ENCODE measurements at places on chromosomes 5 and 9.

DNA sequence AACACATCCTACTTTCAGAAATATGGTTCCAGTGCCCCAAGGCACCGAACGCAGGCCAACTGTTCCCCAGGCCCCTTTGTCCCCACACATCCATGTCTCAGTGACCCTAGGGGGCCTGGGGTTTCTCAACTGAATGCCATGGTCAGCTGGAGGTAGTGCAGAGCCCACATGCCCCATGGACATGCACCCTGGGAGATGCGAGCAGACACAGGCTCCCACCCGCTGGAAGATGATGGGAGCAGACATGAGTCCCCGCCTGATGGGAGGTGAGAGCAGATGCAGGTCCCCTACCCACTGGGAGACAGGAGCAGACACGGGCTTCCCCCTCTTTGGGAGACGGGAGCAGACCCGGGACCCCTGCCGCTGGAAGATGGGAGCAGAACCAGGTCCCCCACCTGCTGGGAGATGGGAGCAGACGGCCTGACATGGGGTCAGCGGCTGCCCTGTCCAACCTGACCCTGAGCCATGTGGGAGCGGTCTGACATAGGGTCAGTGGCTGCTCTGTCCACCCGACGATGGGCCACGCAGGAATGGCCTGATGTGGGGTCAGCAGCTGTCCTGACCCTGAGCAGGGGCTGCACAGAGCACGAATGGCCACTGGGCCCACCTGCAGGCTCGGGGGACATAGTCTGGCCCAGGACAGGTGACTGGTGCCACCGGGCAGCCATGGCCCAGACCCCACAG lies 18.4 kb downstream of the ZDHHC11B start:
- no peak for DNase-seq

DNA sequence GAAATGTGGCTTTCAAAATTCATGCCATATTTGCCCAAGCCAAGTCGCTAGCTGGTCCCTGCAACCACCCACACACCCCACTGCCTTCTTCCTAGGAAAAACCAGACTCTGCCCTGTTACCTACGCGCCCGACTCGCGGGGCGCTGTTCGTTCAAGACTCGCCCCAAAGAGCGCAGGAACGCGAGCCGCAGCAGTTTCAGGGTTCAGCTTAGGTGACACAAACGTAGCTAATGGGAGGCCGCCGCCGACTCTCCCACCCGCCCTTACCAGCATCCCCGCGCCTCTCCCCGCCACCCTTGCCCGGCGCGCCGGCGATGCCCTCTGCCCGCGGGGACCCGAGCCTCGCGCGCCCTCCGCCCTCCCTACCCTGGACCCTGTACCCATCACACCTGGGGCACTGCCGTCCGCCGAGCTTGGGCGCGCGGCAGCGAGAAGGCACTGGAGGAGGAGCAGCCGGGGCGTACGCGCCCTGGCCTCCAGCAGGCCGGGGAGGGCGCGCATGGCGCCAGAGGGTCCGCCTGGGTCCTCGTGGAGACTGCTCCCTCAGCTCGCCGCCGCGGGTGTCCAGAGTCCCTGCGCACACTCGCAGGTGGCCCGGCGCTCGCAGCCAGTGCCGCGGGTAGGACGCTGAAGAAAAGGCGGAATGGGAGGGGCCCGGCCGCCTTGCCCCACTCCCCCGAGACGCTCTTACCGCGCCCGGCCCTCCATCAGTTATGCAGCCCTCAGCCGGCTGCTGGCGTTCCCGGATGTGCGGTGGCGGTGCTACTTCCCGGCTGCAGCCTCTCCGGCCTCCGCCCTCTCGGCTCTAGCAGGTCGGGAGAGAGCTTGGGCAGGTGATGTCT lies at the start of gene EMB:
EMB (minus strand) TSS at position 638 of the 842 bp plus-strand sequence; CDS start at position 501, 137 bp downstream.
- DNase-seq = peak; percentile 65

GRCh38 chr9:75138260-75139040 lies 50.1 kb downstream of the OSTF1 start:
- no peak for DNase-seq

- no peak for DNase-seq
Observed at GRCh38 chr9:133691626-133692363, 46.4 kb downstream of the SARDH start.

- DNase-seq = no peak
Observed at GRCh38 chr5:136197462-136198142, 4.6 kb upstream of the SMIM32 start.

DNA sequence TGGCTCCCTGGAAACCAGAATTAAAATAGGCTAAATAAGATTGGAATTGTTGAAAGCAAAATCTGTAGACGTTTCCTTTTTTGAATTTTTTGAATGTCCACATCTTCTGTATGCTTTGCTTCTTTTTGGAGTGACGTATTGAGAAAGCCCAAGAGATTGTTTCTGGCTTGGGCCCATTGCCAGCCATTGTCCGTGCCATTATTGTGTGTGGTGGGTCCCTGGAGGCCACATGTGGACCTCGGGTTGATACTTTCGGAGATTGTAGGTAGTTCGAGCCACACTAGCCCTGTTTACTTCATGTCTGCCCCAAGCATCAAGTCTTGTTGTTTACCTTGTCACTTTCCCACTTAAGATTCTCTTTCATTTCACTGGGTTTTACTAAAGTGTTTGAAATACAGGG lies 106.0 kb downstream of the PALM2AKAP2 start:
- DNase-seq = no peak

- DNase-seq = no peak
Observed at GRCh38 chr5:172956936-172957335, 2.3 kb upstream of the RPL26L1 start.

DNA sequence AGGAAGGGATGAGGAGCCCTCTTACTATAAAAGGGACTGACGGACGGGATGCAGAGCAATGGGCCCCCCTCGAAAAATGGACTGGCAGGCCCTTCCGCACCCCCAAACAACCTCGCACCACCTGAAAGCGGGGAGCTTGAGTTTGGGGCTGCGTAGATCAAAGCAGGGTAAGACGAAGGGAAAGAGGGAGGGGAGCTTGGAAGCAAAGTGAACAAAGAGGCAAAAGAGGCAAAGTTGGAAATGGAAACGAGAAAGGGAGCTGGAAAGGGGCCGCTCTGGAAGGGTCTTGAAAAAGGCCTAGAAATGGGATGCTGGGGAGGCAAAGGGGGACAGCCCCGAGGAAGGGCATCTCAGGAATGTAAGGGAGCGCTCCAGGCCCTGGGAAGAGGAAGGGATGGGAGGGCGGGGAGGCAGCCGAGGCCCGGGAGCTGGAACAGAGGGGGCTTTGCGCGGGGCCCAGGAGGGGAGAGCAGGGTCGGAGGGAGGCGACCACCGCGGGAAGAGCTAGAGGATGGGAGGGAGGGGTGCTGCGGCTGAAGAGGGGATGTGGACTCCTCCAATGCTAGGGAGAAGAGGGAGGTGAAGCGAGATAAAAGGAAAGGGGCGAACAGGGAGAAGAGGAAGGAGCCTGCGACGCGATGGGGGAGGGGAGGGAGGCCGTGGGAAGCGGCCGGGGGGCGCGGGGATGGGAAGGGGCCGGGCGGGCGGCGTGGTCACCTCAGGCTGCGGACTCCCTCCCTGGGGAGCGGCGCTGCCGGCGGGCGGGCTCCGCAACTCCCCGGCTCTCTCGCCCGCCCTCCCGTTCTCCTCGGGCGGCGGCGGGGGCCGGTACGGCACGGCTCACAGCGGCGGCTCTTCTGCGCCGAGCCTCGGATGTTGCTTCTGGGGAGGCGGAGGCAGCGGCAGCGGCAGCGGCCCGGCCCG lies 577 bp downstream of the RNF145 start:
- DNase-seq = no peak
